Suppressor macrophage (primary cell): ENCODE measurements at places on chromosomes 3 and 15.

DNA sequence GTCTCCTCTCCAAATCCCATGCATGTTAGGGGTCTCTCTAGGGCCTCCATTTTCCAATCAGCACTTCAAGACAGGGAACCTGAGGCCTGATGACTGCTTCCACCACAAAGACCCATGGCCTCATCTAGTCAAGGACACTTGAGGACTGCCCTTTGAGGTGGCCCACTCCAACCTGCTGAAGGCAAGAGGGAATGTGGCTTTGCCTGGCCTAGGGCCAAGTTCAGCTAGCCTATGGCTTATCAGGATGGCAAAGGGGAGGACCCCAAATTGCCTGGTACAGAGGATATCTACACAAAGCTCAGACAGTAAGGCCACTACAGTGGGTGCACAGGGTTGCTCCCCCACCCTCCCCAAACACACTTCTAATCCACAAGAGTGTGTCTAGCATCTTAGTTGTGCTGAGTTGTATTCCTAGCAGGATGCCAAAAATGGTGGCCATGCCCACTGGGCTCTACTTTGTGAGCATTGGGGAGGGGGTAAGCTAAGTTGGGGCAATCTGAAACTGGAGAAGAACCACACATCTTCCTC, 10.0 kb upstream of the GRAMD2A start:
- DNase-seq: no peak

GRCh38 chr15:58513008-58513407, 81.2 kb downstream of the LIPC start:
- DNase-seq: no peak

- DNase-seq: peak; percentile 10
Measured at GRCh38 chr15:33243869-33244268, 49.4 kb upstream of the FMN1 start.

- DNase-seq: no peak
Measured at GRCh38 chr3:124200407-124200806, 208.5 kb upstream of the ROPN1 start.

- peak; percentile 4 for DNase-seq
Measured at GRCh38 chr15:28935316-28935715, 49.5 kb downstream of the APBA2 start.

- DNase-seq: peak; percentile 70
Measured at GRCh38 chr3:113287803-113288648, 76.7 kb downstream of the BOC start.

- no peak for DNase-seq
Measured at GRCh38 chr3:37526511-37526910, 335.2 kb upstream of the CTDSPL start.

- DNase-seq: no peak
Measured at GRCh38 chr15:91068436-91068835, 31.6 kb upstream of the SV2B start.

DNA sequence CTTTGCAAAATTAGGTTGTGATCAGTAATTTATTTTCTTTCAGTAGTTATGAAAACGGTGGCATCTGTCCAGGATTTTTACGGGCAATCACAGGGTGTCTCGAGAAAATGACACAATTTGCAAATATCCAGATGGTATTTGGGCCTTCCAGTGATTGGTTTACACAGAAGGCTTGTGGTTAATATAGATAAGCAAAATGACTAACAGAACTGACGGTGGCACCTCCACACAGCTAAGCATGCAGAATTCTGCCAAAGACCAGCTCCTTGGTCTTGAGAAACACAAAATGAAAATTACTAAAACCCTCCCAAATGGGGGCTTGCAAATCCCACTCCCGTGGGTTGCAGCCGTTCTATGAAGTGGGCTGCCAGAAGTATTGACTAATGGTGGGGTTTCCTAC, 5.5 kb downstream of the ARHGEF3 start:
- no peak for DNase-seq

- DNase-seq: no peak
Measured at GRCh38 chr15:71148048-71148447, 32.8 kb downstream of the THSD4 start.

DNA sequence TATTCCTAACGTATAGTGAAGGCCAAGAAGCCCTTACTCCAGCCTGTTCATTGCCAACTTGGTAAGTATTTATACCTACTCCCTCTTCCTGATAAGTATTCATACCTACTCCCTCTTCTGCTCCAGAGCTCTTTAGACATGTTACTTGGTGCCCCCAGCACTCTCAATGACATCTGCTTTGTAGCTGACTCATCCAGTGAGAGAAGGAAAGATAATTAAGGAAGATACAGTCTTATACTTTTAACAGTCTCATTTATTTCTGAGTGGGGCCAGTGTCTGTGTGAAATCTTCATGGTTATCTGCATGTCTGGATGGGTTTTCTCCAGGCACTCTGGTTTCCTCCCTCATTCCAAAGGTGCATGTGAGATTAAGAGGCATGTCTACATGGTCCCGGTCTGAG, 698.7 kb downstream of the FHIT start:
- DNase-seq: no peak

GRCh38 chr15:81126892-81127291, 7.2 kb upstream of the CFAP161 start:
- no peak for DNase-seq

DNA sequence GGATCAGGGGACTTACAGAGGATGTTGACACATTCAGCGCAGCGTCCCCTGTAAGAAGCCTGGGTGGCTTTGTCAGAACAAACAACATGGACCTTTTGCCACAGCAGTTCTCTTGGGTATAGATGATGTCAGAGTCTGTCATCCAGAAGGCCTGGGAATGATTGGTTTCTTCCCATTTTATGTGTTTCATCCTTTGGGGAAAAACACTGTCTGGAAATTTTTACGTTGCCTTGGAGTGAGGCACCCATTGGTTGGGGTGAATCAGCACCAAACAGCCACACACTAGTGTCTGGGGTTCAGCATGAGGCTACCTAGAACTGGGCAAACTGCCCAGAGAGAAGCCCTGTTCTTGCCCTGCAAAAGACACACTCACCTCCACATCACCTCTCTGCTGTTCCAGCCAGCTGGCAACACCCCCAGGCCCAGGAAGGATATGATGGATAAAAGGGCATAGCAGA, 123.0 kb downstream of the FAM43A start:
- no peak for DNase-seq

DNA sequence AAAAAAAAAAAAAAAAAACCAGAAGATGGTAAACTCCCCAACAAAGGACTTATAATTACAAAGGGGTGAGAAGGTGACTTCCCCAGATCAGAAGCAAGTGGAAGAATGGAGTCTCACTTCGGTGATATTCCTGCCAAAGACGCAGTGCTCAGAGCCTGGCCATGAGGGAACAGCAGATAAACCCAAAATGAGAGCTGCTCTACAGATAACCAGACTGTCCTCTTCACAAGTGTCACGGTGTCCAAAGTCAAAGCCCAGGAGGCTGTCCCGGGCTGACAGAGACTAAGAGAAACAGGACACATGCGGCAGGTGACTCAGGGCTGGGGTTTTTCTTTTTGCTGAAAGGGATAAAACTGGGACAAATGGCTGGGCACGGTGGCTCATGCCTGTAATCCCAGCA, 48.8 kb downstream of the HMCES start:
- DNase-seq: no peak

- no peak for DNase-seq
Measured at GRCh38 chr3:67580430-67581000, 73.9 kb downstream of the SUCLG2 start.

- DNase-seq: no peak
Measured at GRCh38 chr3:13140596-13140995, 67.4 kb upstream of the IQSEC1 start.

DNA sequence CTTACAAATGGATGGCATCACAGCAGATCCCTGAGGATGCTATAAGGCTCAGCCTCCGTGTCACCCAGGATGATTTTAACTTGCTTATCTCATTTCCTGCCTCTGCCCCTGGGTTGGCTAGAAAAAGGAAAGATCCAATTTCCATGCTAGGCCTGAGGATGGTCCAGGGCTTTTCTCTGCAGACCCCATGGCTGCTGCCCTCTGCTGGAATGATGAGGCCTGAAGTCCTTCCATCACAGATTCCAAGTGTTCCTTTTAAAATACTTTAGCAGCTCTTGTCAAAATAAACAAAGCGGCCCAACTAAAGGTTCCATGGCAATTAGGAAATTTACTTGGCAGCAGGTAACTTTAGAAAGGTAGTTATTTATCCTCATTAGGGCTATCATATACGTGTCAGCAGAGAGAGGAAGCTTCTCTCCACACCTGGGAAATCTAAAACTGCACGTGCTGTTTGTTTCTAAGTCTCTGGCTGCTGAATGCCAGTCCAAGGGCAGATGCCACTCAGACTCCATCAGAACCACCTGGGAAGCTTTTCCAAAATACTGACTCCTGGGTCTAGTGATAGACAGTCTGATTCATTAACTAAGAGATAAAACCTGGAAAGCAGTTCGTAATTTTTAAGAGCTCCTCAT, 401.9 kb upstream of the IL12A start:
- DNase-seq: no peak

DNA sequence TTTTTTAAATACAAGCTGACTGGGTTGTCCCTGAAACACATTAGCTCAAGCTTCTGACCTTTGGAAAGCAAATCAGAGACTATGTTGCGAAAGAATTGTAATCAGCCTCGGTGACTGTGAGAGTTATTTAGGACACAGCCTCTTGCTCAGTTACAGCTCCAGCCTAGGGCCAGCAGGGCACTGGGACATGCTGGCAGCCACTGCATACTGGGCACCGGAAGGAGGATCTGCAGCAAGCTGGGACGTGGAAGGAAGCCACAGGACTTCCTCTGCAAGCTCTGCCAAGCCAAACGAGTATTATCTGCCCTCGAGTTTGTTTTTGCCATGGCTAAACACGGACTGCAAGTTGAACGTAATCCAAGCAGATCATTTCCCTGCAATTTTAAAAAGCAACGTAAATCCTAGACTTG, 24.4 kb upstream of the COPG1 start:
- DNase-seq: peak; percentile 97

DNA sequence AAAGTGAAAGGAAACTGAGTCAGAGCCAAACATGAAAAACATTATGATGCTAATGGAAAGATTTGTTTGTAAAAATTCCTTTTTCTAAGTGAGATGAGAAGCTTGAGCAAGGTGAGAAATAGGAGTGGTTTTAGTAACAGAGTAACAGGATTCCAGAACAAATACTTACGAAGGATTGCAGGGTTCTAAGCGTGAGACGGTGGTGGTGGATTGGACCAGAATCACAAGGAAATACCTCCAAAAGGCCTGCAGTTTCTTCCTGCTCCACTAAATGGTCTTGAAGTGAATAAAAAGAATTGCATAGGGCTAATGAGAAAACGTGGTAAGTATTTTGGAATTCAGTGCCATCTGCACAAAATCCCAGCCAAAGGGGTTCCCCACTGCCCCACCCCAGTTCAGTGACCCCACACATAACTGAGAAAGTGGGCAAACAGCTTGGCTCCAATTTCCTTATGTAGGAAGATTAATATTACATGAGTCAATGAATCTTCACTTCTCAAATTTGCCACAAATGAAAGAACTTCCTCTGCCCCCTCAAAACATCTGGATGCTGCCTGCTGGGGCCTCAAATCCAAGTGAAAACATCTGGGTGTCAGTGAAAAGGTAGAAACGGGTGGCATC, 283.8 kb upstream of the NR2F2 start:
- no peak for DNase-seq

- DNase-seq: no peak
Measured at GRCh38 chr3:9402410-9403228, 5.2 kb downstream of the SETD5 start.

DNA sequence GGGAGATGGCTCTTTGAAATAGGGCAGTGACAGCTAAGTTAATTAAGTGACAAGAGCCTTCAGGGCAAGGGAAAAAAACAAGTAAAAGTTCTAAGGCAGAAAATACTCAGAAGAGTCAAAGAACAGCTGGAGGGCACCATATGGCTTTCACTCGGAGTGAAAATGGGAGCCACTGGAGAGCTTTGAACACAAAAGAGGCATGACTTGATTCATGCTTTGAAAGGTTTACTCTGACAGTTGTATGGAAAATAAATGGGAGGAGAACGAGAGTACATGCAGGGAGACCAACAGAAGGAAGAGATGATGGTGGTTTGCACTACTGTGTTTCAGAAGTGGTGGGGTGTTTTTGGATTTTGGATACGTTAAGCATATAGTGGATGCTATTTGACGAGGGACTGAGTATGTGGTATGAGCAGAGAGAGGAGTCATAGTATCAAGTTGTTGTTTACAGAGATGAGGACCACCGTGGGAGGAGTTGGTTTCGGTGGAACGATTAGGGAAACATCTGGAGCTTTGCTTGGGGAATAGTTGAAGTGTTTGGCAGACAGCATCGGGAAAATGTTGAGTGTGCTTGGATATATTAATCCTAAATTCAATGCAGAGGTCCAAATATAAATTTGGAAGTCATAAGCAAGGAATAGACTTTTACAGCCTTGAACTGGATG, 411.5 kb downstream of the GABRG3 start:
- no peak for DNase-seq

DNA sequence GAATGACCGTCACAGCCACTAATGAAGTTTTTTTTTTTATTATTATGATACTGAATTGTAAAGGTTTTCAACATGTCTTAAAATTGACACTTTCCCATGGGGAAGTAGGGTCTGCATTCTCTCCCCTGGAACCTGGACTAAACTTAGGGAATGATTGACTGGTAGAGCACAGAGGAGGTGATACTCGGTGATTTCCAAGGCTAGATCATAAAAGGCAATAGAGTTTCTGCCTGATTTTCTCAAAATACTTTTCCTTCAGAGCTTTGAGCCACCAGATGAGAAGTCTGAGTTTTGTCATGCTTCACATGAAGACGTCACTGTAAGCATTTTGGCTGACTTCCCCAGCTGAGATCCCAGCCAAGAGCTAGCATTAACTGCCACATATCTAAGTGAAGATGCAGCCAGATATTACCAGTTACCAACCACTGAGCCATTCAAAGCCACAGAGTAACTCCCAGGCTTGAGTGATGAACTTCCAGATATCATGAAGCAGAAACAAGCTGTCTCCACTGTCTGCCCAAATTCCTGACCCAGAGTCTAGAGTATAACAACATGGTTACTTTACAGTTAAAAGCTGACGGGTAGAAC, 105.8 kb downstream of the LSAMP start:
- DNase-seq: no peak

GRCh38 chr3:34075975-34076374, 277.5 kb downstream of the PDCD6IP start:
- no peak for DNase-seq

GRCh38 chr3:104214937-104215336, 1151.8 kb upstream of the ALCAM start:
- DNase-seq: no peak

- DNase-seq: no peak
Measured at GRCh38 chr3:36362216-36362615, 18.1 kb upstream of the STAC start.

GRCh38 chr3:25462495-25462894, 34.4 kb downstream of the RARB start:
- DNase-seq: no peak
